Skeletal muscle cell (primary cell): ENCODE measurements at places on chromosomes 11 and 22.
A peak's percentile ranks its signal among the peaks of the same experiment; 100 is the strongest.

DNA sequence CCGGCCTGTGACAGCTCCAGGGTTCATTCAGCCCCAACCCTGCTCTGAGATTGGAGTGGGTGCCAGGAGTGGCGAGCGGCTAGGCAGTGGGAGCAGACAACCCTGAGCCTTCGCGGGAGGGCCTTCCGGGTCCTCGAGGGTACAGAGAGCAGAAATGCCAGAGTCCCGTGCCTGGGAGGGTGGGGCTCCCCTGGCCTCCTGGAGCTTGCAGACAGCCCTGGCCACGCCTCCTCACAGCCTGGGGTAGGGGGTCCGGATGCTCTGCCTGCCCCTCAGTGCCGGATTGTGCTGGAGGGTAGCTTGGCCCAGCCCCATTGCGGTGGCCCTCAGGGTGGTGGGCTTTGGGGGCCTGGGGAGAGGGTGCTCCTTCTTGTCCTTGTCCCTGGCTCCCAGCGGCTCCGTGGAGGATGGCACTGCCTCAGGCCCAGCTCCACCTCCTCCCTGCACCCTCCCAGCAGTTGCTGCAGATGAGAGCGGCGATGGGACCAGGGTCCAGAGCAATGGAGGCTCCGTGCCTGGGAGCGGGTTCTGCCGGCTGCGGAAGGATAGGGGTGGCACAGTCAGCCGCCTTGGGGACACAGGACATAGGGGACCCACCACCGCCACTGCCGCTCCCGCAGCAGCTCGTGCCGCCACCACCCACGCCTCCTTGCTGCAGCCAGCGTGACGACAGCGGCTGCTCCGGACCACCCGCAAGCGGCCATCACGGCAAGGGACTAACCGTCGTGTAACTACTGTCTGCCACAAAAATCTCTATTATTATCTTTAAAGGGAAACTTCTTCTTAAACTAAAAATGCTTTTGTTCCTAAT is 34.9 kb upstream of the OR10G7 start:
- no peak for DNase-seq

GRCh38 chr22:39622881-39623367 is 52.4 kb downstream of the CACNA1I start:
- DNase-seq = no peak

DNA sequence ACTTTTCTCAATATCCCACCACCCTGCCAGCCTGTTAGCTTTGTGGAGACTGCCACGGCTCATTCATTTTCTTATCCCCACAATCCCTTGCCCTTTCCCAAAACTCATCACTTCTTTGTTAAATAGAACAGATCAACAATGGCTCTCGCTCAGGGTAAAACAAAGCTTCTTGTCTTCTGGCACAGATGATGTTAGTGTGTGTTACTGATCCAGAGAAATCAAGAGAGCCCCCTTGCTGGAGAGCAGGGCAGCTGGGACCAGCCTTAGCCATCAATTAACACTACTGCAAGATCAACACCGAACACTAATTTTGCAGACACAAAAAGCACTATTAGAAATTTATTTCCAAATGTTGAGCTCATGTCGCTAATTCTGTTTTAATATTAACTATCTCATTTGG is 420.9 kb downstream of the TENM4 start:
- DNase-seq = no peak

- no peak for DNase-seq
Observed at GRCh38 chr11:115775846-115776245, 271.6 kb upstream of the CADM1 start.

DNA sequence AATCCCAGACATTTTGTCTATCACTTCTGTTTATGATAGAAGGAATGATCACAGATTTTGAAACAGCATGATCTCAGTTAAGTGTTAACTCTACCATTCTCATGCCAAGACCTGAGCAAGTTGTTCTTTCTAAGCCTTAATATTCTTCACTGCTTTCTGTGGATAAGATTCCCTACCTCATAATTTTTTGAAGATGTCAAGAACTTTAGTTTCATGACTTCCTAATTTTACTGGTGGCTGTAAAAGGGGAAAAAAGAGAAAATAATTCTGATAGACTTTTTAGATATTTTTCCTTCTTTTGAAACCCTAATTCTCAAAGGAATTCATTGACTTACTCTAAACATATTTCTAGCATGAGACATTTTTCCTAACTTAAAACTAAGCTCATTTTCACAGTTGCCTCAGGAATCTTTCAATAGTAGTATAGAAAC is 520.0 kb upstream of the LUZP2 start:
- DNase-seq = peak; percentile 39

DNA sequence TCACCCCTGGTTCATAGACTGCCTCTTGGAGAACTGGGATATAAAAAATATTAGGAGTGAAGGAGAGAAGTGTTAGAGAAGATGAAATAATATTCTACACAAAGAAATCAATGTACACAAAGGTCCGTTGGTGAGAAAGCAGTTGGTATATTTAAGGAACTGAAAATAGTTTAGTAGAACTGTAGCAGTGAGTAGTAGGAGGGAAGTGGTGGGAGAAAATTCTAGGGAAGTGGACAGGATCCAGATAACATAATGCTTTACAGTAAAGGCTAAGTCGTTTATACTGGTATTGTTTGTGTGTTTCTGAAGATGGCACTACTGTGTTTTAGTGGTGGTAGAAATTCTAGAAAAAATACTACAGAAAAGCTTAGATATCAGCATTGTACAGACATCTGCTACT is 120.8 kb upstream of the CHORDC1 start:
- DNase-seq = no peak
